Stimulated activated CD8-positive, alpha-beta memory T cell treated with anti-CD3 and anti-CD28 coated beads, Interleukin-4, amount 100 ng/mL, for 4 hours (primary cell): ENCODE measurements at places on chromosomes 12 and 14.

DNA sequence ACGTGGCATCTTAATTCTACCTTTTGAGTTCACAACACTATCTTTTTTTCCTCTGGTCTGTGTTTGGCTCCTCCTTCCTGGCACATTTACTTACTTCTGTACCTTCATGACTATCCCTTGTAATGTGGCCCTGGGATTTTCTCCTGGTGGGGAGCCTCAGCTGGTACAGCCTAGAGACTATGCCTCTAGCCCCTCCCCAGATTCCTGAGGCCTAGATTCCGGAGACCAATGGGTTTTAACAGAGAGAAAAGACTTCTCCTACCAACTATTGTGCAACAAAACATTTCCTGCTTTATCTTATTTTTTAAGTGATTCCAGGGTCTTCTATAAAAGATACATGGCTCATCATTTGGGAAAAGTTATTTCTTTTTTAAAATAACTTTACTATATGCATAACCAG is 216.2 kb upstream of the KRR1 start:
- DNase-seq = no peak

GRCh38 chr12:47636908-47637780 is 68.7 kb downstream of the RPAP3 start:
- DNase-seq = no peak

DNA sequence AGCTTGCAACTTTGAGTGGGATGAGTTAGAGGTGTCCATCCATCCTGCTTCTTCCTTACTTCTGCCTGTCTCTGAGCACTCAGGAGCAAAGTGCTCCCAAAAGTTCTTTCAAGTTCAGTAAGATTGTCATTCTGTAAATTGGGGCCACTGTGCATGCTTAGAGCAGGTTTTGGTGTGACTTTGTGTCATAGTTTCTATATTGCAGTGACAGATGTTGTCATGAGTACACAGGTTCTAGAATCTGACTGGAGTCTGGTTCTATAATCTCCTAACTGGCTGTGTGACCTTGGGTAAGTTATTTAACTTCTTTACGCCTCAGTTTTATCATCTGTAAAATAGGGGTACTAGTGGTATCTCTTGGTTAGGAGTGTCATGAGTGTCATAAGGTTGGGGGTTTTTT is 202.7 kb upstream of the BCL2L14 start:
- DNase-seq = no peak

DNA sequence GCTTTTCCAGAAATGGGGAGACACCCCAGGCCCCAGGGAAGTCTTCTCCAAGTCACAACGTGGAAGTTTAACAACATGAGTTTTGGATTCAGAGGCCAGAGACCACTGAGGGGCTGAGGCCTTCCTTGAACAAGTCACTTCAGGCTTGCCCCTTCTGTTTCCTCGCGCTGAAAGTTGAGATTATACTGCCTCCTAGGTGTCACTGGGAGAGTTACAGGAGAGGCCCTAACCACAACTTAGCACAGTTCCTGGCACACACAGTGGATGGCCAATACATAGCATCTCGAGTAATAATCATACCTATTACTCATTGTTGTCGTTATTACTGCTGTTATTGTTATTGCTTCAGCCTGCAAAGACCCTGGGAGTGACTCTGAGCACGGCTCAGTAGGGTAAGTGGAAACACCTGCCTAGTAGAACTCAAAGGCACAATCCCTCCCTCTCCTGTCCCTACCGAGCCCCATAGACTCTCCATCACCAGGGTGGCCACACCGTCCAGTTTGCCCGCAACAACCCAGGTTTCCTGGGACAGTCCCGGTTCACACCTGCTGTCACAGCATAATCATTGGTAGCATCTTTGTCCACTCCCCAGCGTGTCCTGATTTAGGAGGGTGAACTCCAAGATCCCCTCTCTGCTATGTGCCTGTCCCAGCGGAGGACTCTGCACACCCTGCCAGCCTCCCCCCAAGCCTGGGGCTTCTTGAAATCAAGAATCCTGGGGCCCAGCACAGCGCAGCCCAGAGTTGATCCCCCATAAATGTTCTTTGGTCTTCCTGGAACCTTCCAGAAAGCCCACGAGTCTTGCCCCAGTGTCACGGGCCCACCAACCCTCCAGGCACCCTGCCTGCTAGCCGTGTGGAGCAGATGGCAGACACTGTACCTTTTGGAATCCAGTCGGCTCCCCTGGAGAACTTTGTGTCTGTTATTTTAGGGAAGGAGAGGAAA is 85.0 kb downstream of the SYNE3 start:
- no peak for DNase-seq

DNA sequence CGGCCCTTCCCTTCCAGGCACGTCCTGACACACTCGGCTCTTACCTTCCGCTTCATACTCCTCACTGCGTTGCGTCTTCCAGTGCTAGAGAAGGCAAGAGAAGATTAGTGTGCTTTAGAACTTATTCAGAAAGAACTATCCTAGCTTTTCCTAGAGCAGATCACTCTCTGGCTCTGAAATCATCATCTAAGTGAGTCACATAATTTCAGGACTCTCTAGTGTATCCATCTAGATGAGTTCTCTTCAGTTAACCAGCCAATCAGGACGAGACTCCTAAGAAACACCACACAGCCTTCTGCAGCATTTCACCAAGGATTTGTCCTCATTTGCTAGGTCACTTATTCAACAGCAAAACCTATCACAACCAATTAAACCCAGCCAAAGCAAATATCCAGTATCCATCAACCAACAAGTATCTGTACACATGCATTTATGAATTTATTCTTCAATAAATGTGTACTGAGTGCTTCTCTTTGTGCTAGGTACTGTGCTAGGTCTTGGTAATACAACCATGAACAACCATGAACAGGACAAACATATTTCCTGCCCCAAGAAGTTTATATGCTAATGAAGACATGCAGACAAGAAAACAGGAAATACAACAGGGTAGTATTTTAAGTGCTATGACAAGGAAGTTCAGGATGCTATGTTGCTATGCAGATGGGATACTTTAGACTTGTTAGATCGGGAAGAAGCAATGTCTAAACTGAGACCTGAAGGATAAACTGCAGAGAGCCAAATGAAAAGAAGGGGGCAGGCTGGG is 52.1 kb downstream of the NIN start:
- no peak for DNase-seq

GRCh38 chr12:22617630-22618029 is 7.3 kb upstream of the ETNK1 start:
- DNase-seq = no peak

DNA sequence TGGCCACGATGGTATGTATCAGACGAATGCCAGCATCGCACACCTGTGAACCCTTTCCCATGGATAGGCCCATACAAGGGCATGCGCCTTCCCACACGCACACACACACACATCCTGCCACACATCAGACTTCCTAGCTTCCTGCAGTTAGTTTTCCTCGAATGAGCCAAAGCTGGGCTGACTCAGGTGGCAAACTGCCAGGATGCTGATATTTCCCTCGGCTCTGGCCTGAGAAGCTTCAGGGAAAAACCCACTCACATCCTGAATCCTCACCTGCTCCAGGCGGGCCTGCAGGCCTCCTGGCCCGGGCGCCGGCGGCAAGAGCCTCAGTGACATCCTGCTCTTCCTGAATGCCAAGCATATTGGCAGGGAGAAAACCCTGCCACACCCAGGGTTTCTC is 22.4 kb downstream of the CALM1 start:
- no peak for DNase-seq
